Caco-2 (cell line): ENCODE measurements at places on chromosomes 13 and 19. TPM values are rescaled to one million over a fixed set of nuclear protein-coding genes. Genes with fewer than 3 reads are reported as not detected.

GRCh38 chr13:96071504-96071903 is 18.3 kb upstream of the UGGT2 start:
- DNase-seq: no peak
- H3K4me3 ChIP-seq: no peak overlapping the region
- no peaks in the 10 kb centered on the region for H3K4me1 ChIP-seq
- no peaks in the 10 kb centered on the region for H3K27me3 ChIP-seq
- no peak overlapping the region for H3K27ac ChIP-seq

DNA sequence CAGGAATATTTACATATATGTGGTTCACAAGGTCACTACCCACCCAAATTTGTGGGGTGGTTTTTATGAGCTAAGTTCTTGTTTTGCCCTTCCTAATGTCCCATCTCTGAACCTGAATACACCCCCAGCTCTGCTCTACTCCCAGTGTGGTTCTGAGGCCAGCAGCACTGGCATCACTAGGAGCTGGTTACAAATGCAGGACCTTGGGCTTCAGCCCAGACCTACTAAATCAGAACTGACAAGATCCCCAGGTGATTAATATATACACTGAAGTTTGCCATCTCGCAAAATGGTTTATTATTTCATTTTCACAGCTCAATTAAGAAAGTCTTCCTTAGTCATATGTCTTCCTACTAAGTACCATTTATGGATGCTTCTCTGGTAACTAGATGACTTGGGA is 67.9 kb downstream of the FOXO1 start:
- DNase-seq: no peak
- peak overlapping the region; percentile 94 for H3K27ac ChIP-seq
- H3K27me3 ChIP-seq: no peaks in the 10 kb centered on the region
- H3K4me3 ChIP-seq: no peak overlapping the region
- H3K4me1 ChIP-seq: peaks cover 17% of the 10 kb centered on the region
- no peaks in the 10 kb centered on the region for H3K36me3 ChIP-seq

DNA sequence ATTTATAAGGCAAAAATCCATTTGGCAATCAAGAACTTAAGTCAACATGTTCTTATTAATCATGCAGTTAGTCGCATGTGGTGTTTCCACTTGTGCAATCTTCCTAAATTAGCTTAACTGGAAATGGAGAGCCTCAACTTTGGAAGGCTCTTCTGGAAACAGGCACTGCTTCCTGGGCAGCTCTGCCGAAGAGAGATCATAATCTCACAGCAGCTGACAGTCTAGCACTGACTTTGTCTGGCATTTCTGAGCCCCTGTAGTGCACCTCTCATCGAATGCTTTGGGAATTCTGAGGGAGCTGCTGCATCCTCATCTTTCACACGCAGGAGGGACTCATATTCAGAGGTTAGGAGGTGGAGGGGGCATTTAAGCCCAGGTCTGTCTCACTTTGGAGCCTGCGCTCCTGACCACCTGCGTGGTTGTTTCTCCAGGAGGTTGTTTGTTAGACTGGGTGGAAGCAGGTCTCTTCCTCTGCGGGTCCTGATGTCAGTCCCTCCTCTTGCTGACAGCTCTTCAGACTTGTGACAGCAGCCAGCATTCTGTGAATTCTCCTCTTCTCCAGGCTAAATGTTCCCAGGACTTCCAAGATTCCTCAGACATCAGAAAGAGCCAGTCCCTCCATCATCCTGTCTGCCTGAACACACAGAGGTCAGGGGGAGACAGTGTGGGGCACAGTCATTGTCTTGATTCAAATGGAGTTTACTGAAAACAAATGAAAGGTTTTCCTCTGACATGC is 100.4 kb upstream of the GJB6 start:
- no peaks in the 10 kb centered on the region for H3K4me1 ChIP-seq
- no peak for DNase-seq
- no peaks in the 10 kb centered on the region for H3K27me3 ChIP-seq
- H3K4me3 ChIP-seq: no peak overlapping the region
- no peaks in the 10 kb centered on the region for H3K36me3 ChIP-seq

DNA sequence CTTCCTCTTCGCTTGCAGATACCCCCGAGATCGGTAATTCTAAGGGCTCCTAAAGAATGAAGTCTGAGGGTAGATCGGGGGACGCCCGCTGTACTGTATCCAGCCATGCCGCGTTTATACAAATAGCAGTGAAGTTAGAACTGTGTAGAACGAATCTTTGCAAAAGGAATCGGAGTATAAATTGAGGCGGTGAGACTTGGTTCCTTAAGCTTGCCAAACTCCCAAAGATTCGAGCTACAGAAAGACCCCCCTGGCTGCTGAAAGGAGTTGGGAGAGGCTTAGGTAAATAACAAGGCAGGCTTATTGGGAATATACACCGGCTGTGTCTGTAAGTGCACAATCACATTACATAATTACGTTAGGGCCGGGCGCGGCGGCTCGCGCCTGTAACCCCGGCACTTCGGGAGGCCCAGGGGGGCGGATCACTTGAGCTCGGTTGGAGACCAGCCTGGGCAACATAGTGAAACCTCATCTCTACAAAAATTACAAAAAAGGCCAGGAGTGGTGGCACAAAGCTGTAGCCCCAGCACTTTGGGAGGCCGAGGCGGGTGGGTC is 12.2 kb downstream of the TMEM160 start:
- peaks cover 5% of the 10 kb centered on the region; the same call in 1 of the 2 replicates for H3K4me1 ChIP-seq
- H3K27me3 ChIP-seq: no peaks in the 10 kb centered on the region
- H3K27ac ChIP-seq: peak overlapping the region; percentile 50

GRCh38 chr13:24557081-24557480 is 44.5 kb upstream of the PARP4 start:
- no peak overlapping the region for H3K4me3 ChIP-seq
- no peak overlapping the region for H3K27ac ChIP-seq
- H3K27me3 ChIP-seq: no peaks in the 10 kb centered on the region

GRCh38 chr13:61040181-61040580 is 375.5 kb downstream of the PCDH20 start:
- no peak for DNase-seq
- no peak overlapping the region for H3K27ac ChIP-seq
- H3K4me1 ChIP-seq: no peaks in the 10 kb centered on the region
- no peaks in the 10 kb centered on the region for H3K27me3 ChIP-seq
- H3K4me3 ChIP-seq: no peak overlapping the region

DNA sequence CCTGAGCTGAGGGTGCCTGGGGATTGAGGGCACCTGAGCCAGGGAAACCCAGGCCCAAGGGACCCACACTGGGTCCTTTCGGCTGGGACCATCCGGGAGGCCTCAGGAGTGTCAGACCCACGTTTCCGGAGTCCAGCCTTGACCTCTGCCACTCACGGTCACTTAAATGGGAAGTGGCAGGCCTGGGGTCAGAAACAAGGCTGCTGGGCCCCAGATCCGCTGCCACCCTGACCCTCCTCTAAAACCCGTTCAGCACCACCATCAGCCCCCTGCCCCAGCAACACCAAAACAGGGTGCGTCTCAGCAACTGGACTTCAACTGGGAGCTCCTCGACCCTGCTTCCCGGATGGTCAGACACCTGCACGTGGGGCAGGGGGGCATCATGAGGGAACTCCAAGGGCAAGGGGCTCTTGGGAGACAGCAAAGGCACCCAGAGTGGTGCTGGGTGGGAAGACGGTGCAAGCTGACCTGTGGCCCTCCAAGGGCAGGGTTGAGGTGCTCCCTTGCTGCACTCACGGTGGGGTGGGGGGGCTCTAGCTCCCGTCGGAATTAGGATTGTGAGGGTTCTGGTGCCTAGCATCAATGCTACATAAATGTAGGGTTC is 1.2 kb upstream of the PLPP2 start:
- no peaks in the 10 kb centered on the region for H3K27me3 ChIP-seq
- H3K36me3 ChIP-seq: no peaks in the 10 kb centered on the region
- peaks cover 34% of the 10 kb centered on the region for H3K4me1 ChIP-seq
- no peak overlapping the region for H3K4me3 ChIP-seq
- no peak for DNase-seq

DNA sequence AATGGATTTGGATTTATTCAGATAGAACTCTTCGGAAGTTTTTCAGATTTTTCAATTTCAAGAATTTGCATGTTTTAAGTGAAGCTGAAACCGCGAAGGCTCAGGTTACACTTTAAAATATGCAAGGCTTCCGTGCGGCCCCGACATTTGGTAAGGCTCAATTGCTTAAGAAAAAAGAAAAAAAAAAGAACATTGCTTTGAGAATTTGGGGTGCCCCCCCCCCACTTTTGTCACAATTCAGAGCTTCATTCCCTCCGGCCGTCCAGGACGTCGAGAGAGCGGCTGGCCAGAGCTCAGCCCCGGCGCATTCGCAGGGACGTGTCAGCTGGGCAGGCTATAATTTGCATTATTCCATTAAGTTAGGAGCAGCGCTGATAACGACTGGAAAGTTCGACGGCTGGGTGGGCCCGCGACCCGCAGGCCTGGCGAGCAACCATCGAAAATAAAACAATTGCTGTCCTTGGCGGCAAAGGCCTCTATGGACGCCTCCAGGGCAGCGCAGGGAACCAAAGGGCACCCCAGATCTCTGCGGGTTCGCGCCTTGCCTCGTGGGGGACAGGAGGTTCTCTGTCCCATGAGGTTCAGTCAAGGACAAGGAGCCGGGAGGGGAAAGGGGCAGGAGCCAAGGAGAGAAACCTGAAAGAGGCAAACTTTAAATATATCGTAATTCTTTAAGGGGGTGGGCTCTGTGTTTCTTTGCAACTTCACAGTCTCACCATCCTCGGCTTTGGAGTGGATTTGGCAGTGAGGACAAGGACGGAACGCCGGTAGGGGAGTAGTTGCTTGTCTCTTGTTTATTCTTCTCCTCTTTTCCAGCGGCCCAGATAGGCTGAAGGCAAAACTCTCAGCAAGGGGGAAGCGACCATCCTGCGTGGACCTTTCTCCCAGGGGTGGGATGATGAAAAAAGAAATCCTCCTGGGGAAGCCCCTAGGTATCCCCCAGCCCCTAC is 7.0 kb downstream of the SOX21 start:
- H3K27me3 ChIP-seq: no peaks in the 10 kb centered on the region; the same call in 1 of the 2 replicates
- H3K4me1 ChIP-seq: no peaks in the 10 kb centered on the region
- H3K36me3 ChIP-seq: no peaks in the 10 kb centered on the region

DNA sequence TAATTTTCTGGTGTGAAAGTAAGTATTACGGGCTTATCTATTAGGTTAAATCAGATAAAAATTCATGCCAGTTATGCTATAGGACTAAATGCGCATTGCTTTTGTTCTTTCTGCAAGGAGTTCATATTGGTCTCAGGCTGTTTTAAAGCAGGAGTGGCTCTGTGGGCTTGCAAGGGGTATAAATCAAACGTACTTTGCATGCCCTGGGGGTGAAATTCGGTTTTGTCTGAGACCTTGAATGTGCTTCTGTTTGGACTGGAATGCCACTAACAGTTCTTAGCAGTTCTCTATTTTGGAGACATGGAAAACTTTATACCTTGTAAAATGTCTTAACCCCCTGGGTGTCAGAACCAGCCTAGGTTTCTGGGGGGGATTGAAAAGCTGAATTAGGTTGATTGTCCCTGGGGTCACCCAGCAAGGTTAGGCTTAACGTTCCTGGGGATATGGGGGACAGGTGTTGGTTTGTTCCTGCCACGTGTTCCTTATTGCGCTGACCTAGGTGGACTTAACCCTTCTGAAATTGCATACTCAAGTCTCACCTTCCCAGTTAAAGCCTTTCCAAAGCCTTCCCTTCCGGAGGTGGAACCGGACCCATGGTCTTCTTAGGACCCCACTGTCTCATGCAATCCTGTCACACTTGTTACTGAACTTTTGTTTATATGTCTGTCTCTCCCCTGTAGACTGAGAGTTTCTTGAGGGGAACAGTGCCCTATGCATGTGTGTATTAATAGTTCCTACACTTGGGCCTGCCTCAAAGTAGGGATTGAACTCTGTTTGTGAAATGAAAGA is 182.2 kb downstream of the LMO7 start:
- no peaks in the 10 kb centered on the region for H3K27me3 ChIP-seq
- H3K27ac ChIP-seq: no peak overlapping the region
- peaks cover 2% of the 10 kb centered on the region for H3K36me3 ChIP-seq

DNA sequence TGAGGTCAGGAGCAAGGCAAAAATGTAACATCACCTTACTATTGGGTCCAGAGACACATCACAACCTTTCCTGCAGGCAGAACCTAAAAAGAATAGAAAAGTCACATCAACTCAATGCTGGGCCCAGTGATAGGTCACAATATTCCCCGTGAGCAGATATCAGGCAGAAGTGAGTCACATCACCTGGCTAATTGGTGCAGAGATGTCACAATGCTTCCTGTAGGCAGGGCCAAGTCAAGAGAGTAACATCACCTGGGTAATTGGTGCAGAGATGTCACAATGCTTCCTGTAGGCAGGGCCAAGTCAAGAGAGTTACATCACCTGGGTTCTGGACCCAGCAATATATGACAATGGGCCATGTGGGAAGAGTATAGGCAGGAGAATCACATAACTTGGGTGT is 63.4 kb downstream of the ZNF726 start:
- H3K27me3 ChIP-seq: no peaks in the 10 kb centered on the region
- no peaks in the 10 kb centered on the region for H3K36me3 ChIP-seq
- DNase-seq: no peak
- H3K4me3 ChIP-seq: no peak overlapping the region

DNA sequence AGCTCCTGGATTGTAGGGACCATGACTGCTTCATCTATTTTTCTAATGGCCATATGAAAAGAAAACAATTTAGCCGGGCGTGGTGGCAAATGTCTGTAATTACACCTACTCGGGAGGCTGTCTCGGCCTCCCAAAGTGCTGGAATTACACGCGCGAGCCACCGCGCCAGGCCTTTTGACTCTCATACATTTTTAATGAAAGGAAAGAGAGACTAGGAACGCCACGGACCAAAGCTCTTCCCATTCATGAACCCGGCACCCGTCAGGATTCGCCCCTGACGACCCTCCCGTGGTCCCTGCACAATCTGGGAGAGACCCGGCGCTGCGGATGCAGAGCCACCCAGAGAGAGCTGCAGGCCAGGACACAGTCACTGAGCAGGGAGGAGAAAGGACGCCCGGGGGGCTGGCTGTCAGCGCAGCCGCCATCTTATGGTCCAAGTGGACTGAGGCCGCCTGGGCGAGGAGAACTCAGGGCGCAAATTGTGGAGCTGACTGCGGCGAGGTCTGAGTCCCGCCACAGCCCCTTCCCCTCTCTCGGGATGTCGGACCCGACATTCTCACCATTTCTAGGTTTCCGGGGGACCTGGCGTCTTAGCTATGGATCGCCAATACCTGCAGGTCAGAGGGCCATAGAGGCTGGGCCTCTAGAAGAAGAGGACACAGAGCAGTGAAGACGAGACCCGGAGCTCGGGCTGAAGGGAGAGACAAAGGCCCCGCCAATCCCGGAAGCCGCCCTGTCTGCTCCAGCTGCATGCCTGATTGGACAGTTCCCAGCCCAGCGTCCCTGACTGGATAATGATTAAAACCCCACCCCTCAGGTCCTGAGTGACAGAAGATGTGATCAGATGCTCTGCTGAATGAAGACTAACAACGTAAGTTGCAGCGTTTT is at the start of gene ZNF681:
TSS of gene ZNF681 (minus strand) at position 705 of the 888 bp plus-strand sequence. CDS start at position 563, 142 bp downstream.
- H3K27me3 ChIP-seq: no peaks in the 10 kb centered on the region
- H3K27ac ChIP-seq: no peak within 1 kb of the TSS
- no peaks in the 10 kb centered on the region for H3K36me3 ChIP-seq
- H3K4me1 ChIP-seq: no peaks in the 10 kb centered on the region
- DNase-seq: peak; percentile 87

- H3K27ac ChIP-seq: peak within 1 kb of the TSS; percentile 98
- H3K36me3 ChIP-seq: no peaks in the 10 kb centered on the region; the same call in 1 of the 2 replicates
- H3K27me3 ChIP-seq: no peaks in the 10 kb centered on the region
Measured at GRCh38 chr19:54191011-54191810, at the start of gene TSEN34. Gene TSEN34 (plus strand): TSS chr19:54191308. CDS start chr19:54191365, 57 bp downstream.

GRCh38 chr19:45973553-45974338 is at the start of gene NOVA2:
Gene NOVA2 (minus strand): TSS chr19:45973865. CDS start chr19:45973351, 514 bp downstream.
- no peaks in the 10 kb centered on the region for H3K36me3 ChIP-seq
- H3K4me3 ChIP-seq: peak within 1 kb of the TSS; percentile 21
- DNase-seq: peak; percentile 75
- peaks cover 4% of the 10 kb centered on the region; the same call in 1 of the 2 replicates for H3K4me1 ChIP-seq

The C1QTNF9B gene
- not detected in 2 replicates for total RNA-seq

The SEMA6B gene
- 0.39 and 0.44 TPM in 2 replicates for total RNA-seq

The TMTC4 gene
- total RNA-seq: 38.0 and 45.4 TPM in 2 replicates

The SYNE4 gene
- total RNA-seq: 42.5 and 48.5 TPM in 2 replicates
